Kasumi-1 (cell line): ENCODE measurements at places on chromosomes 5 and 9.

- no peak for DNase-seq
Measured at GRCh38 chr5:17240487-17240886, 23.1 kb downstream of the BASP1 start.

- no peak for DNase-seq
Measured at GRCh38 chr5:138905541-138905940, 30.4 kb upstream of the LRRTM2 start.

- DNase-seq: no peak
Measured at GRCh38 chr5:98700730-98701129, 72.7 kb upstream of the RGMB start.

GRCh38 chr5:176676361-176676824 lies 29.1 kb downstream of the TSPAN17 start:
- no peak for DNase-seq

DNA sequence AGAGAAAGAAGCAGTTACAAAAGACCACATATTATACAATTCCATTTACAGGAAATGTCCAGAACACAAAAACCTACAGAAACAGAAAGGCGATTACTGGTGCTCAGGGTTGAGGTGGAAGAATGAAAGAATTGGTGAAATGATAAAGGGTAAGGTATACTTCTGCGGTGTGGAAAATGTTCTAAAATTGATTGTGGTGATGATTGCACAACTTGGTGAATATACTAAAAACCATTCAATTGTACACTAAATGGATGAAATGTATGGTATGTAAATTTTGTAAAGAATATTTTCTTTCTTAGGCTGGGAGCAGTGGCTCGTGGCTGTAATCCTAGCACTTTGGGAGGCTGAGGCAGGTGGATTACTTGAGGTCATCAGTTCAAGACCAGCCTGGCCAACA lies 72.3 kb downstream of the UBAP2 start:
- no peak for DNase-seq

GRCh38 chr5:179878222-179879002 lies 19.8 kb upstream of the MRNIP start:
- DNase-seq: no peak

GRCh38 chr9:758146-758545 lies 83.4 kb upstream of the DMRT1 start:
- no peak for DNase-seq

DNA sequence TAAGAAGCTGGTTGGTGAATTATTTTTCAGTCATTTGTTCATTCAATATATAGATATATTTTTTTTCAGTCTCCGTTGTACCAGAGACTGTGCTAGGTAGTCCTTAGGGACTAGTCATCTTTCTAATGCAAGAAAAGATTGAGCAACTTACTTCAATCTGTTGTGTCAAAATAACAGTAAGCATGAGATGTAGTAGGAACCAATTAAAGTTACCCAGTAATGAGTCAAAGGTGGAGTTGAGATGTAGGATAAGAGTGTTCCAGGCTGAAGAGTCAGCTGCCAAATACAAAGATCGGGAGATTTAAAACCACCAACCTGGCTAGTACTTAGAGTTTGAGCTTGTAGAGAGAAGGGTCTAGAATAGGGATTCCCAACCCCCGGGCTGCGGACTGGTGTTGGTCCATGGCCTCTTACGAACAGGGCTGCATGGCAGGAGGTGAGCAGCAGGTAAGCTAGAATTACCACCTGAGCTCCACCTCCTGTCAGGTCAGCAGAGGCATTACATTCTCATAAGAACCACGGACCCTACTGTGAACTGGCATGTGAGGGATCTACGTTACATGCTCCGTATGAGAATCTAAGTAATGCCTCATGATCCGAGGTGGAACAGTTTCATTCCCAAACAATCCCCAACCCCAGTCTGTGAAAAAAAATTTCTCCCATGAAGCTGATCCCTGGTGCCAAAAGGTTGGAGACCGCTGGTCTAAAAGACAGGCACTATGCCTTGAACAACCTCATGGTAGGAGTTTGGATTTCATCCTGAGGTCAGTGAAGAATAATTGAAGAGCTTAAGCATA lies 1241.5 kb upstream of the WWC1 start:
- no peak for DNase-seq

DNA sequence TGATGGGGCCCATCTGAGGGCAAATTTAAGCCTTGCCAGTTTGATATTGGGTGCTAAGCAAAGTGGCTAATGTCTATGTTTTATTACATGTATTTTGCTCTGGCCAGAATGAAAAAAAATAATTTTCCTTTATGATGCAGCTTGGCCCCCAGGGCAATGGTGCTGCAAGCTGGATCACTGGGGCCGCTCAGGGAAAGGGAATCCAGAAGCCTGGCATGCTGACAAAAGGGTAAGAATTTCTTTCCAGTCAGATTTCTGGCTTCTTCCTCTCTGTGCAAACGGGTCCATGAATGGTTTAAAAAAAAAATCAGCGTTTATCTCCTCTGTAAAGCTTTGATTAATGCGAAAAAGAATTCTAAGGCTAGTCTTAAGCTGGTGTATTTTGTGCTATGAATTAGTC lies 138.4 kb downstream of the MAPKAP1 start:
- no peak for DNase-seq

- DNase-seq: no peak
Measured at GRCh38 chr5:34863946-34864345, 25.0 kb downstream of the TTC23L start.

GRCh38 chr5:122089096-122090013 lies 11.3 kb upstream of the LOX start:
- no peak for DNase-seq

DNA sequence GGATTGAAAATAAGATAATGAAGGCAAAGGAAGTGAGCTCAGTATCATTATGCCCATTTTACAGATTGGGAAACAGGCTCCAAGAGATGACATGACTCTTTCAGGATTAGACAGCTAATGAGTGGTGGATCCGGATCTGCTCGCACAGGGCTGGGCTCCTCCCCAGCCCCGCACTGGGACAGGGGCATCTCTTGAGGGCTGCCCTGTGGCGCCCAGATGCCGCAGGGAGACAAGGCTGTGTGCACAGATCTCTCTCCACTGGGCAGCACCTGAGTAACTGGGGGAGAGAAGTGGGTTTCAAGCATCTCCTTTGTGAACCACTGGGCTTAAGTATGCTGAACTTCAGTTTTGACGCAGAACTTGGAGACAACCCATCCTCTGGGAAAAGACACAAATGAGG lies 43.9 kb downstream of the ADAMTS2 start:
- no peak for DNase-seq

DNA sequence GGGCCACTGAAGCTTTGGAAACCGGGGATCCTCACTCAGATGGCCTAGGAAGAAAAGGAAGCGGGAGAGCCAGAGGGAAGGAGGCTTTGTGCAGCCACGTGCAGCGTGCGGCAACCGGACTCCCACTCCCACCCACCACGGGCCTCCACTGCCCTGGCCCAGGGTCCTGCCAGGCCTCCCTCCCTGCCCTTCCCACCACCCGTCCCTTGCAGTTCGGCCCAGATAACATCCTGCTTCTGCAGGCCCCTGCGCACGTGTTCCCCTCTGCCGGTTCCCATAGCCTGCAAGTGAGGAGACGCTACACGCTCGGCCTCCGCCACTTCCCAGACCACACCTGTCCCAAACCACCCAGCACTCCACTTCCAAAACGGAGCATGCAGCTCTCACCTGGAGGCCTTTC lies 4.3 kb upstream of the LHX3 start:
- no peak for DNase-seq

DNA sequence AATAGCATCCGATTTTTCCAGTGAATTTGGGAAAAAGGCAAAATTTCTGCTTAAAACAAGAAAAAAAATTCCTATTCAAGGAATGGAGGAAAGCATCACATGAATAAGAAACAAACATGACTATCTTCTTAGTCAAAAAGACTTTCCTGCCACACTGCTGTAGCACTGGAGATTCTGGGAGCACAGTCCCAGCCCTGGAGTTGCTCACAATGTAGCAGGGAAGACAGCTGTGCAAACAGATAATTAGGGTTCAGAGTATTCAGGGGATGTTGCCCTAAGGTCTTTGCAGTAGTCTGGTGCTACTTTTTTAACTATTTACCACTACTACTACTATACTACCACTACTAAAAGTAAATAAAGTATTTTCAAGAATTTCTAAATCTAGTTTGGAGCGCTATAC lies 86.5 kb downstream of the BNC2 start:
- DNase-seq: no peak

GRCh38 chr5:139671096-139671841 lies 23.1 kb downstream of the CXXC5 start:
- DNase-seq: no peak

- DNase-seq: no peak
Measured at GRCh38 chr9:110148384-110148783, 59.6 kb downstream of the C9orf152 start.

DNA sequence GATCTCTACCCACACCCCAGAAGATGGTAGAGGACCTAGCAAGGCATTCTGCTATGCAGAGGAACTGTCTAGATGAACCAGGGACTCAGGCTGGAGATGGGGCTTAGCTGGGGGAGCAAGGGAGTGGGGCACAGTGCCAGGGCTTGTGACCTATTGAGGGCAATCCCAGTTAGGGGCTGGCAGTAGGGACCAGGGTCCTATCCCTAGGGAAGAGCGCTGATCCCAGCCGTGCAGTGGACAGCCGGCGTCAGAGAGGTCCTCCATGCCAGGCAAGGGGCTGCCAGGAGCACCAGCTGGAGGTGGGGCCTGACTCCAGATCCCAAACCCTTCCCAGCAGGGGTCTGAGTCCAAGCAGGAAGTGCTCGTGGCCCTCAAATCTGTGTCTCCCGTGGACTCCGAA lies 52.7 kb upstream of the NEURL1B start:
- no peak for DNase-seq

GRCh38 chr9:23571414-23572104 lies 254.5 kb downstream of the ELAVL2 start:
- DNase-seq: no peak

DNA sequence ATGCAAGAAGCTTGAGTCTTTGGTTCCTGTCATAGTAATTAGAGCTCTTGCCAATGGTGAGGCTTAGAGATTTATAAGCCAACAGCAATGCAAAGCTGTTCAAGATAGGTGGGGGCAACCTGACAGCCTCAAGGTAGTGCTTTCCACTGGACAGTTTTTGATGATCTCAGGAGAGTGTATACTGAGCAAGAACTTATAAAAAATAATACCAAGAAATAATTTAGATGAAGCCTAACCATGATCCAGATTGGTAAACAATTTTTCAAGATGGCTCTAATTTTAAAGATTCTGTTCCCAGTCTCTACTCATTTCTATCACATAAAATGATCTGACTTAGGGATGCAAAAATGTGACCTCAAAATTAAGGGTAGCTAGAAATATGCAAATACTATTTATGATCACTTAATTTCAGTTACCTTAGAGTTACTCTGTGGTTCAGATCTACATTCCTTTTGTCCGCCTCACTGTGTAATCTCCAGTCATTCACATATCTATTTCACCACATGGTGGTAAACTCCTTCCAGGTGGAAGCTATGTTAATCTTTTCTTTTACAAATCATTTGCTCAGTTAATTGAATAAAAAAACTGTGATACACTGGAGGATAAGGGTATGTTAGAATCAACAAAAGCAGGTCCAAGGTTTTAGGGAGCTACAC lies 1228.0 kb upstream of the C9orf72 start:
- DNase-seq: no peak

- no peak for DNase-seq
Measured at GRCh38 chr5:42779083-42779482, 22.5 kb downstream of the CCDC152 start.

- no peak for DNase-seq
Measured at GRCh38 chr5:152164860-152165259, 240.2 kb upstream of the GLRA1 start.

DNA sequence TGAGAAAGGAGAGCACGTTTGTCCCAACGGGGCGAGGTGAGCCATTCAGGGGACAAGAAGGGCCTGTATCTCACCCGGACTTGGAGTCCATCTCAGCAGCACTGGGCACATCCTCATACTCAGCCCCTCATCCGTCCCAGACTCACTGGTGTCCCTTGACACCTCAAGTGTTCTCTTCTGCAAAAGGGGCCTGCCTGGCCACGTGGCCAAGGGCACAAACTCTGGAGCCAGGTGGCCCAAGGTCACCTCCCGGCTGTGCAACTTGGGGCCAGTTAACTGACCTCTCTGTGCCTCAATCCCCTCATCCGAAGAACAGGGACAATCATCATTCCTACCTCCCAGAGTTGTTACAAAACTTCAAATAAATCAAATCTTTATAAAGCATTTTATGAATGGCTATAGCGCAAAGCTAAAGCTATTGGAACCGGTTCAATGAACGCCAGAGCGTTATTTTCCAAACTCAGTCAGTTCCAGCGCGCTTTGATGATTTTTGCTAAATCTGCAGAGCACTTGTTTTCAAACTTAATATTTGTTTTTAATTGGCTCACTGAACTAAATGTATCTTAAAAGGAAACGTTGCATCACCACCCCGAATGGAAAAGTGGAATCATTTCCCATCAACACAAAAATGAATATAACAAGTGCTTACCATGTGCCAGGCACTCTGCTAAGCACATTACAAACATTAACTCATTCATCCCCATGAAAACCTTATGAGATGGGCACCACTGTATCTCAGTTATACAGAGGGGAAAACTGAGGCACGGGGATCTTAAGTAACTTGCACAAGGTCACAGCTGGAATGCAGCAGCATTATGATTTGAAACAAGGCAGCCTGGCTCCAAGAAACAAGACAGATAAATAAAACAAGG lies 49.3 kb downstream of the DUSP1 start:
- DNase-seq: no peak

GRCh38 chr5:140678993-140679392 lies 5.6 kb upstream of the DND1 start:
- DNase-seq: no peak

DNA sequence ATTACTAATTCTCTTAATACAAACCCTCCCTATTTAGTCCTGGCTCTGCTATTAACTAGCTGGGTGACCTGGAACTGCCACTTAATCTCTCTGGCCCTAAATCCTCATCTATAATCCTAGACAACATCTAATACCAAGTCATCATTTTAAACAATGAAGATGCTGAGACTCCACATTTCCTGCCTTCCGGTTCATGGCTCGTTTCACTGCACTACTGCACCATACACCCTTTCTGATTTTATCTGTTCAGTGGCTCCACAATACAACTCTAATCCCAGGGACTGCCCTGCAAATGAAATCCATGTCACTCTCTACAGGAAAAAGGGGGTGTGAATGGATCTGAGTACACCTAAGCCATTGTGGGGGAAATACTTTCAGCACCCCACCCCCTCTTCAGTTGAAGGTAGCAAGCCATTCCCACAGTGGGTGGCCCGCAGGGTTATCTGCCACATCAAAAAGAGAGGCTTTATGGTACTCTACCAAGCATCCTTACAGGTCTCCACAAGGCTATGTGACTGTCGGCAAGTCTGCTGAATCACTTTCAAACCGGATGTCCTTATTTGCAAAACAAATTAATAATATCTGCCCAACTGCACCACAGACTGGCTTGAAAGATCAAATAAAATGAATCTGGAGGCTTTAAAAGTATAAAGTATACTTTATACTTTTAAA lies 89.5 kb downstream of the EPB41L4A start:
- DNase-seq: no peak

GRCh38 chr5:171588046-171588445 lies 168.6 kb downstream of the FGF18 start:
- no peak for DNase-seq

GRCh38 chr5:167339205-167339604 lies 952.2 kb upstream of the WWC1 start:
- no peak for DNase-seq

- DNase-seq: no peak
Measured at GRCh38 chr5:93721071-93721470, 20.3 kb downstream of the POU5F2 start.
